ENCODE measurements at places on chromosomes 7 and 10.
A peak's percentile ranks its signal among the peaks of the same experiment; 100 is the strongest.

DNA sequence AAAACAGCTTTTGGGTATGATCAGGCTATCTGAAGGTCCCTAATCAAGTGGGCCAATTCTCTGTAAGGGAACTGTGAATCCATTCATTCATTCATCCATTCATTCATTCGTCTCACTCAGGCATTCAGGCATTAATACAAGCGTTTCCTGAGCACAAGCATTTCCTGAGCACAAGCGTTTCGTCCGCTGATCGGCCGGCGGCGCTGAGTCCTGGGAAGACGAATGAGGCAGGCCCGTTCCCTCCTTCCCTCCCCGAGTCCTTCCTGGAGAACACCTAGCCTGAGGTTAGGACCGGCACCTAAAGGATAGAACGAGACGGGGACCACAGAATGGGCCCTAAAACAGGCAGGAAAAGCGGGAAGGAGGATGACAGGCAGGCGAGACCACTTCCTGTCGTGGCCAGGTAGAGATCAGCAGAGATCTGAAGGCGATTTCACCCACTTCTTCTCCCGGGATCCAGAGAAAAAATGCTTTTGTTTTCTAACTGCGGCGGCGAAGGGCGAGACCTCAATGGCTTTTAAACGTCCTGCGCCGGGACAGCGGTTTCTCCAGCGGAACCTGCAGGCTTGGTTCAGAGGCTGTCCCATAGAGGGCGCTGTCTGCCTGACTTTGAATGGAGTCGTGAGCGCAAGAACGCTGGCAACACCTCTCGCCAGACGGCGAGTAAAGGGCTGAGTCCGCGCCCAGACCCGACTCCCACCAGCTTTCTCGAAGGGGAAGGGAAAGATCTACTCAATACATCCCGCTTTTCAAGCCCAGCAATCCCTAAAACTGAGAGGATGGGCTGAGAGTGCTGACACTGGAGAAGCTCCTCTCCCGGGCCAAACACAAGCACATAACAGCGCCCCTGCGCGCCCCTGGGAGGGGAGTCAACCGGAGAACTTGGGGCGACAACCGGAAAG, 2.9 kb upstream of the HMX3 start:
- peak; percentile 76 for DNase-seq

GRCh38 chr10:109430799-109431198, 492.5 kb downstream of the XPNPEP1 start:
- no peak for DNase-seq

GRCh38 chr7:127598318-127598717, 4.8 kb downstream of the FSCN3 start:
- no peak for DNase-seq

DNA sequence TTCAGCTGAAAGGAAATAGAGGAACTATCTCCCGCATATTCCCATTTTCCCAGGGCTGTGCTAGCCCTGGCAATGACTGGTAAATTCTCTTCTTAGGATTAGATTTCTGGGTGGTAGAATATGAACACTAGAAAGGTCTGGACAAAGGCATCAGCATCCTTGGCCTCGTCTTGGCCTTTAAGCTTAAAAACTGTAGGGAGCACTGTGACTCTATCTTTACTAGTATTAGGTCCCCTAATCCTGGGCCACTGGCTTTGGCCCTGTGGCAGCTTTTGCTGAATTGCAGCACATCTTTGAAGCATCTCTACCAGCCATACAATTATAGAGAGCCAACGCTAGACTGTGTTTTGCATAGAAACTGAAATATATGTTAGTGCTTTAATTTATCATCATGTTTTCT, 41.5 kb upstream of the EBLN1 start:
- DNase-seq = no peak

DNA sequence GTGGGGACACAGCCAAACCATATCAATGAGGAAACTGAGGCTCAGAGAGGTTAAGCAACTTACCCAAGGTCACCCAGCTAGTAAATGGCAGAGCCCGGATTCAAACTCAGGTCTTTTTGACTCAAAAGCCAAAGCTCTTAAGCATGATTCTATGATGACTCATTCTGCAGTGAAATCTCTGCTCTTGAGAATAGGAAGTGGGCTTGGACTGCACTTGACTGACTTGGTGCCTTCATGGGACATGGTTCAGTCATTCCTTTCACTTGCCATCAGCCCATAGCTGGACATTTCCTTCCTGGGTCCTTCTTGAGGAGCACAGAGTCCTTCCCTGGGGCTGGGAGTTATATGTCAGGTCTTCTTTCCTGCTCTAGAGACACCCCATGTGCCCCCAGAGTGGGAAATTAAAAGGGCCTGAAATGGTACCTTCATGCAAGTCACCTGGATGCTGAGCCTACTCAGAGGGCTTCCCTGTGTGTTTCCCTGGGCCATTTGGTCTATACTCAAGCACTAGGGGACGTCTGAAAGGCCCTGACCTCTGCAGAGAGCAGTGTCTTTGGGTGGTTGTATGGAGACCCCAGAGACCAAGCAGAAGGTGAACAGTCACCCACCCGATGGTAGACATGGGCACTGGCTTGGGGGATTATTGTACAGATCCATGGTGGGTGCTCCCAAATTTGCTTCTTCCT, 62.4 kb upstream of the SDK1 start:
- DNase-seq = no peak

DNA sequence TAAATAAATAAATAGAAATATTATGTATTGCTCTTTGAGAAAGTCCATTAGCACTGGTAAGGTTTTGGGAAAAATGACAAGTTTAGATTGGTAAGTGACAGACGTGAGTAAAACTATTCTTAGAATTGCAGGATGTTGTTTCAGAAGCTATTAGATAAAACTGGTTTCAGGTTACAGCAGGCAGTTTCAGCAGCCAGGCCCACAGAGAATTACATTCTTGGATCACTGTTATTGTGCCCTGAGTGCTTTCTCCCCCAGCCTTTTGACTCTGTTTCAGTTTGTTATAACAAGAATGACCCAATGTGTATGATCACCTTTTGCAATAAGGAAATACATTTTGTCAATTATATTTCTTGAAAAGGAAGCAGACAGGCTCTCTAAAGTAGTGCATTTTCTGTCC, 86.5 kb downstream of the DKK1 start:
- no peak for DNase-seq
